ENCODE measurements at places on chromosomes 3 and 15.

GRCh38 chr3:50268276-50268675 is 671 bp upstream of the SEMA3B start:
- DNase-seq, result no peak

DNA sequence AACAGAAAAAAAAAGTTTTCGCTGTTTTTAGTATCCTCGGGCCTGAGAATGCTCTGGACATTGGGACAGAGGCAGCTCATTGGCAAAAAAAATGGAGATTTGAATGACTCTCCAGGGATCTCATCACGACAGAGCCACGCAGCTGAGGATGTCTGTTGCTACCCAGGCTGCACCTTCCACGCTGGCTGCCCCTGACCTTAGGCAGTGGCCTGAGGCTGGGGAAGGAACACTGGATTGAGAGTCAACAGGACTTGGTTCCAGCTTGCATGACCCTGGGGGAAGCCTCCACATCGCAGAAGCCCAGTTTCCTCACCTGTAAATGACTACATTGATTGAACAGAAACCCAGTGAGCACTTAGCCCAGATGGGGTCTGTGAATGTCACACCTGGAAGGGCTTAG is 8.7 kb upstream of the ACSBG1 start:
- no peak for DNase-seq

- DNase-seq, result no peak
Measured at GRCh38 chr3:98784666-98785600, 21.8 kb downstream of the ST3GAL6 start.

GRCh38 chr15:25545017-25545416 is 106.2 kb upstream of the UBE3A start:
- no peak for DNase-seq

DNA sequence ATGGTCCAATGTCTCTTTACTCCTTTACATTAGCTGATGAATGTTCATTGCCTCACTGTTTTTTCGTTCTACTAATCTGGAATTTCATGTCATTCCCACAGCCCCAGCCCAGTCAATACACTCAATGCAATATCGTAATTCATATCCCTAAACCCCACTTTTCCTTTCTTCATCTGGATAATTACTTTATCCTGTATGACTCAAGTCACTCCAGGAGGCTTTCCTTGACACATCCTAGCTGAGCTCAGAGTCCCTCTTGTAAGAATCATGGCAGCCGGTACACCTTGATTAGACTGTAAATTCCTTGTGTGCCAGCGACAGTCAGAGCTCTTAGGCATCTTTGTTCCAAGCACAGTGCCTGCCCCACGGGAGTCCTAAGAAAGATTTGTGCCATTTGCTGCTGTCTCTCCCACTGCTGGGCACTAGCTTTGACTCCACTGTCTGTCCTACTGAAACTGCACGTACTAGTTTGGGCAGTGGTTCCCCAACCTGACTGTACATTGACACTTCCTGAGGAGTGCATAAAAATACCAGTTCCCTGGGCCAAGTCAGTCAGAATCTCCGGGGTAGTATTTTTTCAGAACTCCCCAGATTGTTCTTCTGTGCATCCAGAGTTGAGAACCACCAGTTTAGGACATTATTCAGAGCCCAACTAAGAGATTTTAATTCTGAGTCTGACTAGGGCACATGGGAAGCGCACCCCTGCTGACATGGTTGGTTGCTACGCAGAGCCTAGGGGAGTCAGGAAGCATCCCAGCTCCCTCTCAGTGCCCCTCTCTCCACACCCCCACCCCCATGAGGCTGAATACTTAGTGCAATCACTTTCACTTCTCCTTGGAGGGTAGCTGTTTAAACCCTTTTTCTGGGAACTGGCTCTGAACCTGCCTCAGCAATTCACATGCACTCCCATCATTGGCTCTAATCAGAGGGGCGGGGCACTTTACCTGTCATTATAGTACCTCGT is 19.5 kb upstream of the C3orf70 start:
- DNase-seq, result no peak

- DNase-seq, result no peak
Measured at GRCh38 chr3:49997862-49998261, 57.9 kb downstream of the RBM6 start.

GRCh38 chr3:1326546-1326945 is 233.7 kb downstream of the CNTN6 start:
- no peak for DNase-seq

DNA sequence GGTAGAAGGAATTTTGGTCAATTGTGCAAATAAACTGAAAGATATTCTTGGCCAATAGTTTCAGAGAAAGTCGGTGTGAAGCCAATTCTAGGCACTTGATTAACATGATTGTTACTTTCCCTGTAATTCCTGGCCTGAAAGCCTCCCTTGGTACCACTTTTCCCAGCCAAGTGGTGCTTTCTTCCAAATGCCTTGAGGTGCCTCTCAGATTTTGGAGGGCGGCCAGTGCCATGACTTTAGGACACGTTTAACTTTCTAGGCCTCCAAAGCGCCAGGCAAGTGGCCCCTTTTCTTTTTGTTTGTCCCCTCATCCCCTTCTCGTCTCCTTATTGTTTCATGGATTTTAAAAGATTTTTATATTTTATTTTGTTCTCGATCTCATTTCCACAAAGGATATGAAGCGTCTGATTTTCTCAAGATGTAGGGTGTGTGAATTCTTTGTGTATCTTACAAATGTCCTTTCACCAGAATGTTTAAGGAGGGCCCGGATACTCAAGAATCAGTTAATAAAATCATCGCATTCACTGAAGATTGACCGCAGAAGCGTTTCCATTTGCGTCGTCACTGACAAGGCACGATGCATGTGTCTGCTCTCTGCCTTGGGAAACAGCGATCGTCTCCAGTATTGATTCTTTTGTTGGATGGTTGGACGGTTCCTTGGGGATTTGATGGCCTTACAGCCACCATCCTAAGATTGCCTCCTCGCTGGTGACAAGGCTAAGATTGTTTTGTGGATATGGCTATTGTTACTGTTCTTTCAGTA is 87.8 kb downstream of the ASB7 start:
- DNase-seq, result no peak

- no peak for DNase-seq
Measured at GRCh38 chr15:57640930-57641682, 49.4 kb downstream of the MYZAP start.

DNA sequence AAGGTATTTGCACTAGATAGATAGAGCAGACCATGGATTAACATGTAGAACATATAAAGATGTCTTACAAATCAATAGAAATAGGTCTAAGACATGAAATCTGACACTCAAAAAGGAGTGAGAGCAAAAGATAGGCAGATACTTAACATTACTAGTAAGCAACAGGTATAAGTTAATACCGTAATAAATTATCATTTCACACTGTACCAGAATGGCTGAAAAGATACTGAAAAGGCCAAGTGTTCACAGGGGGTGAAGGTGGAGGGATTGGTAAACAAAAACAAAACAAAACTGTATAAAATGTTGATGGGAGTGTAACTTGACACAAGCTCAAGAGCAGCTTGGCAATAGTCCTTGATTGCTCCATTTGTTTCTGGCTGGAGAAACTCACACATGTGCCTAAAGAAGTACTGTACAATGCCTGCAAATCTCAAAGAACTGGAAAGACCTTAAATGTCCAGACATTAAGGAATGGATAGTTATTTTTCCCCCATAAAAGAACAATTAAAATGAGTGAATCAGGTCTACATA is 3.5 kb downstream of the NSMCE3 start:
- DNase-seq, result no peak

GRCh38 chr15:77185242-77185785 is 114.4 kb upstream of the TSPAN3 start:
- DNase-seq, result no peak

DNA sequence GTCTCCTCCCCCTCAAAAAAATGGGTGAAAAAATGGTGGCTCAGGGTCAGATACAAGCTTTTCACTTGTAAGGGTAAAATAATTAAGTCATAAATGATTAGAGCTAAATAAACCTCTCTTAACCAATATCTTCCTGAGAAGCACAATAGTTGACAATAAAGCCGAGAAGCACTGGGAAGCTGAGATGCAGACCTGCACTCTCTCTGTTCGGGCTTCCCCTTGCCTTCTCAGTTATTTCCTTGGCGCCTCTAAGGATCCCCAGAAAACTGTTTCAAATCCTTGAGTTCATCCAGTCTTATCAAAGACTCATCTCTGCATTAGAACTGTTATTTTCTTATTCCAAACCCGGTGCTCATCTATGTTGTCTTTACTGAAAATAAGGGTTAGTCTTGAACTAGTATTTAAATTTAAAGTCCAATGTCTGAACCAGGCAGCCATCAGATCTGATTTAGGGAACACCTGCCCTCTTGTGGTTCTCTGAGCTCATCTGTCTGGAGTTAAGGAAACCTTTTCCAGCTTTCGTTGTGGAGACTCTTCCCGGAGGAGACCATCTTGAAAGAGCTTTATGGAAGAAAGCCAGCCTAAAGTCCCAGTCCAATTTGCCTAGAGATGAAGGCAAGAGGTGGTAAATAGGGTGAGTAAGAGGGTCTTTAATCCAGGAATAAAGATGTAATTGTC is 256.4 kb upstream of the MCTP2 start:
- DNase-seq, result no peak

- no peak for DNase-seq
Measured at GRCh38 chr3:16336825-16337224, 71.8 kb downstream of the OXNAD1 start.

GRCh38 chr3:13654330-13655060 is 105.6 kb downstream of the FBLN2 start:
- peak; percentile 56 for DNase-seq

GRCh38 chr3:115657168-115657567 is 33.9 kb downstream of the GAP43 start:
- no peak for DNase-seq

GRCh38 chr3:128052595-128053351 is 536 bp downstream of the SEC61A1 start:
- DNase-seq, result no peak

- no peak for DNase-seq
Measured at GRCh38 chr3:149087208-149087607, 875 bp upstream of the HLTF start.

DNA sequence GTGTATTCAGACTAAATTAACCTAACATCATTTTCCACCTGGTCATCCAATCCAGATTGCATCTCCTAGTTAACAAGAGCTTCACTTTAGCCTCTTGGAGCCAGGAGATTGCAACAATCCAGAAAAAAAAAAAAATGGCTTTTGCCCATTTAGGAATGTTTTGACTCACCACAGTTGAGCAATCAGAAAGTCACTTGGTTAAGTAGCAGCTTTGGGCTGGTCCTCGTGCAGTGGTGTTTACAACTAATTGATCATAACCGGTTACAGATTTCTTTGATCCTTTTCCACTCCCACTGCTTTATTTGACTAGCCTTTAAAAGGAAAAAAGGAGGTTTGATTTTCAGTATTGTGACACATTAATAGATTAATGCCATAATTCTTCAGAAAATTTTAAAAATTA is 688.8 kb upstream of the CCDC54 start:
- DNase-seq, result no peak

- no peak for DNase-seq
Measured at GRCh38 chr15:53884441-53884840, 93.8 kb upstream of the UNC13C start.

GRCh38 chr3:184767377-184767776 is 44.6 kb upstream of the VPS8 start:
- DNase-seq, result no peak

GRCh38 chr3:180199417-180199995 is 162.8 kb upstream of the PEX5L start:
- DNase-seq, result no peak

DNA sequence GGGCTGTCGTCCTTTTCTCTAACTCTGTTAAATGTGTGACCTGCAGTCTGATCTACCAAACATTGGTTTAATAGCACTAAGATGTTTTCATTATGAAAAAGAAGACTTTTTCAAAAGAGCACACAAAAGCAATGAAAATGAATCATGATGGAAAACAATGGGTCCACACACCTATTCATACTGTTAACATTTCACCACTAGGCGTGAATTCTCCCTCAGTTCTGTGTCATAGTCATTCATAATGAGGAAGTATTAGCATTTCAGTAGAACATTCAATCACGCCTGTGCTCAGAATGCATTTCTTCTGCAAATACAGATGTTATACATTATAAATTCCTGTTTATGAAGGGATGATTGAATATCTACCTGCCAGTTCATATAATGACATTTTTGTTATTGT is 35.9 kb downstream of the EIF4E3 start:
- no peak for DNase-seq

GRCh38 chr15:66619152-66619903 is 53.5 kb upstream of the LCTL start:
- DNase-seq, result peak; percentile 36

- no peak for DNase-seq
Measured at GRCh38 chr3:115321400-115321805, 174.3 kb upstream of the ZBTB20 start.

GRCh38 chr3:160480931-160481330 is 31.3 kb upstream of the TRIM59 start:
- DNase-seq, result no peak

- no peak for DNase-seq
Measured at GRCh38 chr15:90240856-90241255, 6.8 kb downstream of the GDPGP1 start.

- DNase-seq, result no peak
Measured at GRCh38 chr3:114660124-114660523, 366.3 kb downstream of the TIGIT start.

GRCh38 chr3:12752102-12752501 is 7.0 kb downstream of the TMEM40 start:
- DNase-seq, result no peak

GRCh38 chr15:95176794-95177577 is 945.6 kb downstream of the MCTP2 start:
- no peak for DNase-seq

- DNase-seq, result no peak
Measured at GRCh38 chr3:184073621-184074020, 20.8 kb downstream of the HTR3C start.

DNA sequence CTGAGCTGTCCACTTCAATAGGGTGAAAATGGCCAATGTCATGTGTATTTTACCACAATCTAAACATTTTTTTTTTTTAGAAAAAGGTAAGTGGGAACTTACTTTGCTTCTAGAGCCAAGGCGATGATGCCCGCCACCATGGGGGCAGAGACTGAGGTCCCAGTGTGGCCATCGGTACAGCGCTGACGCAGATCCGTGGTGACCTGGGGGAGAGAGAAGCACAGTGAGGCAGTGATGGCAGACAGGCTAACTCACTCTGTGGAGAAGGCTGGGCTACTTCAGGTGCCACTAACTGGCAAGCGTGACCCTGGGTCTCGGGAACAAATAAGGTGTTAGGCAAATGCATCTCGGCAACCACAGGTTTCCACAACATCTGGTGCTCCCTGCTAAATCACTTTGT is 94.3 kb upstream of the SNRPA1 start:
- no peak for DNase-seq

- DNase-seq, result no peak
Measured at GRCh38 chr3:20319551-20319950, 133.5 kb upstream of the SGO1 start.

GRCh38 chr3:196096382-196096953 is 14.6 kb upstream of the TFRC start:
- no peak for DNase-seq

- no peak for DNase-seq
Measured at GRCh38 chr15:49309889-49310288, 113.2 kb upstream of the FGF7 start.

GRCh38 chr3:13480340-13481318 is 523 bp downstream of the HDAC11 start:
- no peak for DNase-seq

- no peak for DNase-seq
Measured at GRCh38 chr15:43330780-43331087, 361 bp upstream of the LCMT2 start.
